Activated naive CD8-positive, alpha-beta T cell treated with anti-CD3 and anti-CD28 coated beads, Interleukin-2, amount 50 U/mL, for 16 hours (primary cell): ENCODE measurements at places on chromosomes 12 and 14.

DNA sequence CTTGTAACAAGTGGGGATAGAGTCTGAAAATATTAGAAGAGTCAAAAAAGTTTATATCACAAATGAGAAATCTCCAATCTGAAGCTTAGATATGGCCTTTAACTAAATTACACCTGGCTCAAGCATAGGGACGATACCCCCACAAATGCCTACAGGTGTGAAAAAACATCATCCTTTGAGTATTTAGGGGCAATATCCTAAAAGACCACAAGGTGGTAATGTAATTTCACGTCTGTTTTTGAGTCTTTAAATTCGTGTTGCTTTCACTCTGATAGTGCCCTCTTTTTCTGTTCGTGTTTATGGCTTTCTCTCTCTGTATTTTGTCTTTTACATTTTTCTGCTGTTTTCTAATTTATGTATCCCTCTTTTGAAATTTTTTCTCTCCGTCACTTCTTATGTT is 84.3 kb downstream of the ETNK1 start:
- DNase-seq, result no peak

- DNase-seq, result no peak
Measured at GRCh38 chr14:81007131-81007530, 51.7 kb downstream of the TSHR start.

- no peak for DNase-seq
Measured at GRCh38 chr12:96710127-96710745, 196.8 kb upstream of the NEDD1 start.

- no peak for DNase-seq
Measured at GRCh38 chr12:119642986-119643385, 24.9 kb upstream of the PRKAB1 start.

DNA sequence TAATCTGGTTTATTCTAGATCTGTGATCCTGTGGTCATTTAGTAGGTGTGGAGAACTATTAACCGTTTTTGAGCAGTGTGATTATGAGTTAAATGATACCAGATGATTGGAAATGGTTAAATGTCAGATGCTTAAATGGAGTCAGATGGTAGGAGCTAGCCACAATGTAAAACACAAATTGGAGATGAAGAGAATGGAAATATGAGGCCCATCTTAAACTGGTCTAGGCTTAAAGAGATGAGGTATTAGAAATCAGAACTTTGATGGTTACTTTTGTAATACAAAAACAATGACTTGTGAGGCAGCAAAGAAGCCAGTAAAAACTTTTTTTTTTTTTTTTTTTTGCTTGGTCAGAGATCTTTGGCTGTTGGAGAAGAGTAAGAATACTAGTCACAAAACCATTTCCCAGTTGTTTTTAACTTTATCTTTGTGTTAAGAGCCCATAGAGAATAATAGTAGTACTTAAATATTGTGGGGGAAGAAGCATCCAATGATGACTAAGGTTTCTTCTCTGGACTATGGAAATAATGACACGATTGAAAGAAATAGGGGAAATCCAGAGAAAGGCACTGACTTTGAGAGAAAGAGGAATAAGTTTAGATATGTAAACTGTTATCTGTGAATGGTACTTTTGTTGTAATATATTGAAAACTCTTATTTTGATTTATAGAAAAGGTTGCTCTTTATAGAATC is 95.9 kb downstream of the WNK1 start:
- DNase-seq, result no peak

DNA sequence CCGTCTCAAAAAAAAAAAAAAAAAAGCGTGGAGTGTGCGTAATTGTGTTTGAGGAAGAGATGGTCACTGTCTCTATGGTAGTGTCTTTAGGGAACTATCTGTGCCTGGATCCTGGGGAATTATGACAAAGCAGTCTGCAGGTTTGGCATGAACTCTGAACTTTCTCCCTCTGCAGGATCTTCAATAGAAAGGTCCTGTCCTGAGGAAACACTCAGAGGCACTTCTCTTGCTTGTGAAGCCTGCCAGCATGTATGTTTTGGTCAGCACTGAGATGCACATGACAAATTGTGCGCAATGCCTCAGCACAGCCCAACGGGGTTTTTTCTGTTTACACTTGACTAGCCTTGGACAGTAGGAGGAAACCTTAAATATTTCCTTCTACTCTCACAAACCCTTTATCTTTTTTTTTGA is 46.6 kb downstream of the ATF7 start:
- no peak for DNase-seq

GRCh38 chr12:64431791-64432190 is 20.1 kb upstream of the TBK1 start:
- no peak for DNase-seq

- DNase-seq, result no peak
Measured at GRCh38 chr12:21925296-21925913, 15.8 kb downstream of the ABCC9 start.

DNA sequence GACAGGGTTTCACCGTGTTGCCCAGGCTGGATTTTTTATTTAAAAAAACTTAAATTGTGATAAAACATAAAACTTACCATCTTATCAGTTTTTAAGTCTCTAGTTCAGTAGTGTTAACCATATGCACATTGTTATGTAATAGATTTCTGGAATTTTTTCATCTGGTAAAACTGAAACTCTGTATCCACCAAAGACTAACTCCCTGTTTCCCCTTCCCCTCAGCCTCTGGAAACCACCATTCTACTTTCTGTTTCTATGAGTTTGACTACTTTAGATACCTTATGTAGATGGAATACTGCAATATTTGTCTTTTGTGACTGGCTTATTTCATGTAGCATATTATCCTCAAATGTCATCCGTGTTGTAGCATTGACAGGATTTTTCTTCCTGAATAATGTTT is 12.8 kb upstream of the PLEKHG3 start:
- DNase-seq, result no peak

DNA sequence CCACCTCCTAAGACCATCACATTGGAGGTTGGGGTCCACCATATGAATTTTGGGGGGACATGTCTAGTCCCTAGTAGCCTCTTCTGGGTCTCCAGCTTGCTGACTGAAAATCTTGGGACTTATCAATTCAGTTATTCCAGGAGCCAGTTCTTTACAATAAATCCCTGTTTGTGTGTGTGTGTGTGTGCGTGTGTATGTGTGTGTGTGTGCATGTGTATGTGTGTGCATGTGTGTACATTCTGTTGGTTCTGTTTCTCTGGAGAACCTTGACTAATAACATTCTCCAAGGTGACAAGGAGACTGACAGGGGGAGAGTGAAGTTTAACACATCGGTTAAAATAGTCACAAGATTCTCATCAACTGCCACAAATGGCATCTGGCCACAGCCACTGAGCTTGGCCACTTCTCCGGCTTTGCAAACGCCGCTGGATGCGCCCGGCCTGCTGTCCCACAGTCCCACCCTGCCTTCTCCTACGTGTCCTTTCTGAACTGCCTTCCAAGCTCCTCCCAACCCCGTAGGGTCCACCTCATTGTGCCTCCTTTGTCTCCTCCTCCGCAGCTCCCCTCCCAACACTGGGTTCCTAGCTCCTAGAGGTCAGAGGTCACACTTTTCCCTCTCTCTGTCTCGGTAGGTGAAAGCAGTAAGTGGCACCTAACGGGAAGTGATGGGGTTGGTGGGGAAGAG is 88.1 kb upstream of the DIO3 start:
- no peak for DNase-seq

GRCh38 chr12:1803736-1804135 is 16.6 kb upstream of the LRTM2 start:
- DNase-seq, result no peak

DNA sequence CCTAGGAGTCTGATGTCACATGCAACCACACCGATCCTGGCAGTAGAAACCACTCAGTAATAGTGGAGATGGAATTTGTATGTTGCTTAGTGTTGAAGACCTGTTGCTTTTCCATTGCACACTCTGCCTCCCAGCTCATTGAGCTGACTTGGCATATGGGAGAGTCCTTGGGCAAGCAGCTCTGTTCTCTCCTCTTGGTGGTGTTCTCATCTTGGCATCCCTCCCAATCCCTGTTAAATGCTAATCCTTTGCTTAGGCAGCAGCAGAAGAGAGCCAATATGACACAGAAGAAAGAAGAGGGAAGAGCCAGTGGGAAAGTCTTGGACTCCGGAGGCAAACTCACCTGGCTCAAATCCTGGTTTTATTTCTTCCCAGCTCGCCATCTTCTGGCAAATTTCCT is 178.0 kb upstream of the CAND1 start:
- no peak for DNase-seq

GRCh38 chr12:48779869-48780268 is 9.0 kb downstream of the ADCY6 start:
- no peak for DNase-seq

- DNase-seq, result no peak
Measured at GRCh38 chr12:48263617-48264016, 60.5 kb upstream of the OR10AD1 start.

DNA sequence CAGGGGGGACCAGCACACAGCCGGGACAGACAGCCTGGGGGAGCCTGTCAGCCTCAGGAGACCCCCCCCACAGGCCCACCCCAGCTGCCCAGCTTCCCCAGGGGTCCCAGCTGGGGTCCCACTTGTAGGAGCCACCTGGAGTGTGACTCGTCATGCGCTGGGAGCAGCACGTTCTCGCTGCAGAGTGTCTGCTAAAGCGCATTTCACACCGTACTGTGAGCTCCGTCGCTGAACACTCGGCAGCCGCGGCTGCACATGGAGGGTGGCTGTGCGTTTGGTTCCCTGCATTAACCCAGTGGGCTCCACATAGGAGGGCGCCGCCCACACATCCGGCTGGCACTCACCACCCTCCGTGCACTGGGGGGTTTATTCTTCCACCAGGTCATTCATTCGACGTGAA is 56.7 kb downstream of the FBRSL1 start:
- no peak for DNase-seq

- no peak for DNase-seq
Measured at GRCh38 chr12:106551410-106551809, 31.4 kb upstream of the RFX4 start.

- no peak for DNase-seq
Measured at GRCh38 chr12:110688446-110689280, at the start of gene HVCN1. TSS of gene HVCN1 (minus strand) at chr12:110689115. CDS start at chr12:110683245, 5,870 bp downstream.

DNA sequence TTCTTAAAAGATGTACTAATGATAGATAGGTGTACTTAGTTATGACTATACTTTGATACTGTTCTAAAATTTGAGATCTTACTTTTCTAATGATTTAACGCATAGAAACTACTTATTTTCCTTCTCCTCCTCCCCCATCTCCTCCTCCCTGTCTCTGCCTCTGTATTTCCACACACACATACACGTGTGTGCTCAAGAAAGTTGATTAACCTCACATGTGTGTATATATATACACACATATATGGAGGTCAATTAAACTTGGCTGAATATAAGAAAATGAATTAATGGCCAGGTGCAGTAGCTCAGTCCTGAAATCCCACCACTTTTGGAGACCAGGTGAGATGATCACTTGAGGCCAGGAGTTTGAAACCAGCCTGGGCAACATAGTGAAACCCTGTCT is 362.7 kb upstream of the SYT1 start:
- no peak for DNase-seq

DNA sequence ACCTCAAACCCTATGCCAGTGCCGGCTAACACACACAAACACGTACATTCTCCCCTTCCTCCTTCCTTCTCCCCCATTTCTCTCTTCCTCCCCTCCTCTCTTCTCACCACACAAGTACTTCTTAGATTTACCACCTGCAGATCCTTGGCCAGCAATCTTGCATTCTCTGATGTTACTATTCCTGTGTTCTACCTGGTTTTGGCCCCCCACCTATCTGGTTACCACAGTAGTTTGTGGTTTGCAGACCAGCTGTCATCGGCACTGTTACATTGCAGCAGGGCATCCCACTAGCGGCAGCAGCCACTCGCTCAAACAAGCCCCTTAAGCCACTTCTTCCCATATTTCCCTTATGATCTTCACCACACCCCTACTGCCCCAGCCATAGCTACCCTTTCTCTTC is 3.9 kb downstream of the ABHD4 start:
- no peak for DNase-seq

DNA sequence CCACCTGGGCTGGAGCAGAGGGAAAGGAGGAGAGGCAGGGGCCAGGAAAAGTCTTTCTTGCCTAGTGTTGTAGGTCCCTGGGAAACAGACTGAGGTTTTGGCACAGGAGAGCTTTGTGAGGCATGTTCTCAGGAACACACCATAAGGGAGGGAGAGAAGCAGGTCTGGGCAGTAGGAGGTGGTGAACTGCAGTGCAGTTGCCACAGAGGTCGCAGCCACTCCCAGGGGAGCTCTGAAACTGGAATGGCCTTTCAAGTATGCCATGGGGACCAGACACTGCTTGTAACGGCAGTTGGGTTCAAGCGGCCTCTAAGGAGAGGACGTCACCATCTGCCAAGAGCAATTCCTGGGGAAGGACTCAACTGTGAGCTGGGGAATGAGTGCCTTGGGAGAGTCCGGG is 35.4 kb upstream of the NKX2-8 start:
- no peak for DNase-seq
